Right cardiac atrium (tissue), 5 donors: ENCODE measurements at places on chromosomes 7 and 10. TPM values are rescaled to one million over a fixed set of nuclear protein-coding genes. Genes with fewer than 3 reads are reported as not detected.

GRCh38 chr10:79440281-79440680 is 5.1 kb downstream of the ZCCHC24 start:
- DNase-seq = no peak

- DNase-seq = no peak
These were observed 111.5 kb downstream of the CCNY start for GRCh38 chr10:35447693-35448407.

The PRKAR2B gene
- 32.3 TPM for polyA plus RNA-seq

- no peak for DNase-seq
These were observed 147.2 kb downstream of the TMEM178B start for GRCh38 chr7:141221007-141221612.

The CYP3A4 gene
- polyA plus RNA-seq = 0.16 TPM

DNA sequence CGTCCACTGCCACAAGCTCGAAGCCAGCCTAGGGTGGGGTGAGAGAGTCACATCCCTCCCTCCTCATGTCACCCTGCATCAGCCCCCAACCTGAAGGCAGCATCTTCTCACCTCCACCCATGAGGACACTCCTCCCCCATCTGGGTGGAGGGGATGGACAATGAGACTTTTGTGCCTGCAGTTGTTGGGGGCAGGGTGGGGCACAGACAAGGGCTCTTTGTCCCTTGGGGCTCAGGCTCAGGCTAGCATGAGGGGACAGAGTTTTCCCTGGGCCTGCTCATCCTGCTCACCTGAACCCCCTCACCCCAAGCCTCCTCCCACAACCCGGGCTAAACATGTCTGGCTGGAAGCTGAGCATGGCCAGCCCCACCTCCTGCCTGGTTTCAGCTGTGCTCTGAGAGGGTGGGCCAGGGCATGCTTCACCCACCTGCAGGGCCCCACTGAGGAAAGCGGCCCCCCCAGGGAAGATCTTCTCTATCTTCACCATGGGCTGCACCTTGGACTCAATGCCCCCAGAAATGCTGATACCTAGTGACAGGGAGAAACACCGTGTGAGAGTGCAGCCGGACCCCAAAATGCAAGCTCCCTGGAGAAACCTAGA is 9.3 kb downstream of the LZTS2 start:
- DNase-seq = no peak

- DNase-seq = no peak
These were observed 933.1 kb upstream of the LRRN3 start for GRCh38 chr7:110157631-110158362.

GRCh38 chr10:112345743-112346142 is 28.2 kb upstream of the ACSL5 start:
- DNase-seq = no peak

The CYP2C19 gene
- 0.05 TPM for polyA plus RNA-seq

DNA sequence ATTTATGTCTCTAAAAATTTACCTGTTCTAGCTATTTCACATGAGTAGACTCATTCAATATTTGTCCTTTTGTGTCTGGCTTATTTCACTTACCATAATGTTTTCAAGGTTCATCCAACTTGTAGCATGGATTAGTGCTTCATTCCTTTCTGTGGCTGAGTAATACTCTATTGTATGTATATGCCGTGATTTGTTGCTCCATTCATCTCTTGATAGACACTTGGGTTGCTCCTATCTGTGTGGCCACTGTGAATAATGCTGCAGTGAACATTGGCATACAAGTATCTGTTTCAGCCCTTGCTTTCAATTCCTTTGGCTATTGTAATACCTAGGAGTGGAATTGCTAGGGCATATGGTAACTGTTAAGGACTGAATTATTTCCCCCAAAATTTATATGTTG is 86.9 kb downstream of the VWC2 start:
- DNase-seq = no peak

The UFSP1 gene
- 3.6 TPM for polyA plus RNA-seq

The LIPN gene
- not detected for polyA plus RNA-seq

The IFIT1B gene
- not detected for polyA plus RNA-seq

DNA sequence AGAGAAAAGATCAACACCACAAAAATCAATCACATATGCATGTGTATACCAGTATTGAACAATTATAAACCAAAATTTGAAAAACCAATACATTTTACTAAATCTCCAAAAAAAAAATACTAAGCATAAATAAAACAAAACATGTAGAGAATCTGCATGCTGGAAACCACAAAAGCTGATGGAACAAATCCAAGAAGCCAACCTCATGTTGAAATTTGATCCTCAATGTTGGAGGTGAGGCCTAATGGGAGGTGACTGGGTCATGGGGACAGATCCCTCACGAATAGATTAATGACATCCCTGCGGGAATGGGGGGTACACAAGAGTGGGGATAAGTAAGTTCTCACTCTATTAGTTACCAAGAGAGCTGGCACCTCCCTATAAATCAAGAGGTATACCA is 82.5 kb downstream of the OAT start:
- no peak for DNase-seq

DNA sequence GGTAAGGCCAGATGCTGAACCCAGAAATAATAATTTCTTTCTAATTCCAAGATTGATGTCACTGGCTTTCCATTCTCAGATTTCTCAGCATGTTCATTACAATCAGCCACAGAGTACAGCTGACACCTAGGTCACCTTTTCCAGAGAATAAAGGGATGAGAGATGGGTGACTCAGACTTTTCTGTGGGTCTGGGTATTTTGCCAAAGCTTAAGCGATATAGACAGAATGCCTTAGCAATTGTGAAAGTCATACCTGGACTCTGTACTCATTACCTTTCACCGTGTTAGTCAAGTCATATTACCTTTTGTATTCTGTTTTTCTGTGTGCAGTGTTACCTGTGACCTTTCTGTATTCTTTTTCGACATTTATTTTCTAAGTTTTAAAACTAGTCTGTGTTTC is 10.6 kb upstream of the PRTFDC1 start:
- no peak for DNase-seq

DNA sequence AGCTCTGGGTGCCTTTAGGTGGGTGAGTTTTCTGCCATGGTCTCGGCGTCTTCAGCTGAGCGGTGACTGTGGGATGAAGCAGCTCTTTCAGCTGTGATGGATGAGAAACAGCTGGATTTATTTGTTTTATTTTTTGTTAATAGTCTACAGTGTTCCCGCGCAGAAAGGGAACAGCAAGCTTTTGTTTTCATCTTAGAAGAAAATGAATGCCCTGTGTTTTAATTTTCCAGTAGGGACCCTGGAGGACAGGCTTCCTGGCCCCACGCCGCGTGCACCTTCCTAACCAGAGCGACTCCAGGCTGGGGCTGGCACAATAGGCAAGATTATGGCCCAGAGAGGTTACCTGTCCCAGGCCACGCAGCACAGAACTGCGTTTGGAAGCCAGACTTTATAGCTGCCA is 57.6 kb downstream of the GTF2IRD1 start:
- no peak for DNase-seq

DNA sequence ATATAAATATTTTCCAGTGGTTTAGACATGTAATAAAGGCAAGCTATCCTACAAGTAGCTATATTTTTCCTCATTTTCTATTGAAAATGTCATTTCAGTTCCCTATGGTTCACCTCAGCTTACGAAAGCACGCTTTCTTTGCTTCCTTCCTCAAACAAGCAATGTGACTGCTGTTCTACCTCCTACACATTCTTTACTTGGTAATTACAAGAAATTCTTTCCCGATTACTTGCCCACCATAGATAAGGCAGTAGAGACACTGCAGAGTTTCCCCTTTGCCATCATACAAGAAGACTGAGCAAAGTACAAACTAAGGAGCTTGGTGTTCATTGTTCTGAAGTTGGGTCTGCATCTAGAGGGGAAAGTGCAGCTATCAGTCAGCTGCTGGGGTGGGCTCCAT is 249.4 kb downstream of the CRPPA start:
- no peak for DNase-seq

GRCh38 chr10:105148921-105149320 is 507.8 kb downstream of the SORCS3 start:
- no peak for DNase-seq
